ENCODE measurements at places on chromosomes 1 and 21. TPM values are rescaled to one million over a fixed set of nuclear protein-coding genes. Genes with fewer than 3 reads are reported as not detected.

DNA sequence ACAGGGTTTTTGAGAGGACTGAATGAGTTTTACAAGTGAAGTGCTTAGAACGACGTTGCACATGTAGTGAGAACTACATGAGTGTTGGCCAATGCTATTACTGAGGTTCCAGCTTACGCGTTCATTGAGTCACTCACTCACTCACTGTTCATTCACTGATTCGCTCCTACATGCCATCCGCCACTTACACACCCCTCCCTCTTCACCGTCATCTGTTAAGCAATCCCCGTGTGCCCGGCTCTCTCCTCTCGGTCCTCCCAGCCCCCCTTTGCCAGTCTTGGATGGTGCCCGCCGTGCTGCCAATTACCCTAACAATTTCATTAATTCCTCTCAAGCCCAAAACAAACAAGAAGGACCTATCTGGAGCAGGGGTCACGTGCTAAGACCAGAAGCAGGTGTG lies 27.3 kb upstream of the EPHA2 start:
- DNase-seq = no peak

DNA sequence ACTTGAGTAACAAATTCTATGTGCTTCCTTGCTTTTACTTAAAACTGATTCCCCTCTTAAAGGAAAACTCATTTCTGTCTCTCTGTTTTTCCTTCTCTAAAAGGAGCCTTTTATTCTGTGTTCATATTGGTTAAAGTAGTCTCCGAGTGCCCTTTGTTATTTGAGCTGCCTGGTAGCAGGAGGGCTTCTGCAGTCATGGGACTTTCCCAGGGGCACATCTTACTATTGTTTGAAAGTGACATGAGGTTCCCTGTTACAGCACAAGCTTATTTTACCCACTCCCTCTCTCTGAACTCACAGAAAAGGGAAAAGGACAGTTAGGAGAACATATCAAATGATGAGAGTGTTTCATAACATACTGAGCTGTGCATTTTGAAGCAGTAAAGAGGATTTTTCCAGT lies 58.1 kb upstream of the ANGPTL1 start:
- DNase-seq = no peak

GRCh38 chr1:199851439-199852140 lies 175.9 kb upstream of the NR5A2 start:
- DNase-seq = no peak

GRCh38 chr1:69747207-69747606 lies 179.5 kb downstream of the LRRC7 start:
- no peak for DNase-seq

DNA sequence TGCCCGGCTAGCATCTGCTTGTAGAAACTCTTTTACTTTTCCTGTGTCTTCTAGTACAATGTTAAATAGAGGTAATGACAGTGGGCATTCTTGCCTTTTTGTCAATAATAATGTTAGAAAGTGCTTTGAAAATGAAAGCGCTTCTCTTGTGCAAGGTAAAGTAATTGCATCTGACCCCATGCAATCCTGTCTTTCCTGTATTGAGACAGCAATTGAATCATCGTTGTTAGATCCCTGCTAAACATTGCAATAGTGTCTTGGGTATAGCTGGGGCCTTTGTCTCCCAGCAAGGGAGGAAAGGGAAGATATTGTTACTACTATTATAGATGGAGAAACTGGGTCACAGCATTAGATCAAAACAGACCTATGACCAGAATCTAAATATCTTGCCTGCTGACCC lies 80.9 kb downstream of the TLR5 start:
- no peak for DNase-seq

DNA sequence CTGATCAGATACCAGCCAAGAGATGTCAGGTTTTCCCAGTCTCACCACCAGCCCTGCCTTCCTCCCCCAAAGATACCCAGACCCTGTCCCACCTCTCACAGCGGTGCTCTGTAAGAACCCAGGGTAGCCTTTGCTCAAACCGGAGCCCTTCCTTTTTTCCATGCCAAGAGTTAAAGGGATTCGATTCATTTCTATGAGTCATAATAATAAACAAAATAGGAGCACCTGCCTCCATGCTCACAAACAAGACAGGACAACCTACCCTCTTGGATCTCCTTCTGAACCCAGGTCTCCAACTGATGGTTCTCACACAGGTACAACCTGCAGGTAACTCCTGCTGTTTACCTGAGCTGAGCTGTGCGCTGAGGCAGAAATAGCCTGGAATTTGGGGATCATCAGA lies 5.9 kb upstream of the ATP1A2 start:
- DNase-seq = no peak

- no peak for DNase-seq
These were observed 2.0 kb upstream of the PERM1 start for GRCh38 chr1:983798-984475.

GRCh38 chr1:222712253-222713090 lies at the start of the genes AIDA and BROX:
Gene AIDA, minus strand, starts transcription at chr1:222712491. Its CDS starts 174 bp downstream, at chr1:222712317.
Gene BROX, plus strand, starts transcription at chr1:222712564. Its CDS starts 3,136 bp downstream, at chr1:222715700.
- peak; percentile 92 for DNase-seq

- DNase-seq = no peak
These were observed 42.4 kb downstream of the TNFSF4 start for GRCh38 chr1:173164686-173165085.

GRCh38 chr1:157069601-157070000 lies 24.1 kb upstream of the ARHGEF11 start:
- no peak for DNase-seq

- DNase-seq = no peak
These were observed 3.7 kb downstream of the OLIG1 start for GRCh38 chr21:33073636-33074035.

DNA sequence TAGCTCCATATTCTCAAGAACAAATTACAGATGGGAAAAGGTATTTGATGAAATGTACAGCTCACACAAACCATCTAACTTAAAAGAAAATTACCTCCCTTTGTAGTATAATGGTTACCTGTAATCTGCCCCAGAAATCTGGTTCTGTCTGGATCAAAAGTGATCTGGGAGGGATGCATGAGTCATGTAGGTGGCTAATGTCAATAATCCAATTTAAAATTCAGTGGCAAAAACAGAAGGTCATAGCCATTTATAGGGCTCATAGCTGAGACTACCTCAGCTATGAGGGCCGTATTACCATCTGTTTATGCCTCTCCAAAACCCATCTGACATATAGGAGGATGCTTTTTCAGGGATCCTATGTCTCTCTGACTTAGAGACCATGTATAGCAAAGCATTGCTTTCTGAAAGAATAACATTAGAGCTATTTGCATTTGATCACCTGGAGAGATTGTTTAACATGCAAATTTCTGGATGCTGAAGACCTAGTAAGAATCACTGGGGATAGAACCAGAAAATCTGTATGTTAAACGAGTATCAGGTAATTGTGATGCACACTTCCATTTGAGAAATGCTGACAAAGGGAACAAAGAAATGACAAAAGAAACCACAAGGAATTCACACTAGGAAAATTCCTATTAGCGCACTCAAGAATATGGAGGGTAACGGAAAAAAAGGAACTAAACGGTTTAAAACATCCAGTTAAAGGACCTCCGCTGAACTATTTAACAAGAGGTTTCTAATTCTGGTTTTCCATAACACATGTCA lies 17.6 kb downstream of the PAXBP1 start:
- DNase-seq = no peak

DNA sequence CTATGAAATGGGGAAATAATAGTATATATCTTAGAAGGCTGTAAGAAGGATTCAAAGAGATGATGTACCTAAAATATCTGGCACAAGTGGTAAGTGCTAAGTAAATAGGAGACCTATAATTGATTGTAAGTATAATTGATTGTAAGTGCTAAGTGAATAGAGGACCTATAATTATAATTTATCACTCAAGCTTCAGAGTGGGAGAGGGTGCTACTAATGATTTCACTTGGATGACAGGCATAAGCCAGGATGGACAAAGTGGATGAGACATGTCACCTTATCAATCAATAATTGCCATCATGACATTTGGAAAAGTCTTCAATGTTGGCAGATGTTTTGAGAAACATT lies 11.2 kb downstream of the RCAN1 start:
- DNase-seq = no peak

- no peak for DNase-seq
These were observed 248.6 kb downstream of the TBX15 start for GRCh38 chr1:118739501-118739900.

- no peak for DNase-seq
These were observed 29.4 kb downstream of the HMGB4 start for GRCh38 chr1:33893147-33893830.

DNA sequence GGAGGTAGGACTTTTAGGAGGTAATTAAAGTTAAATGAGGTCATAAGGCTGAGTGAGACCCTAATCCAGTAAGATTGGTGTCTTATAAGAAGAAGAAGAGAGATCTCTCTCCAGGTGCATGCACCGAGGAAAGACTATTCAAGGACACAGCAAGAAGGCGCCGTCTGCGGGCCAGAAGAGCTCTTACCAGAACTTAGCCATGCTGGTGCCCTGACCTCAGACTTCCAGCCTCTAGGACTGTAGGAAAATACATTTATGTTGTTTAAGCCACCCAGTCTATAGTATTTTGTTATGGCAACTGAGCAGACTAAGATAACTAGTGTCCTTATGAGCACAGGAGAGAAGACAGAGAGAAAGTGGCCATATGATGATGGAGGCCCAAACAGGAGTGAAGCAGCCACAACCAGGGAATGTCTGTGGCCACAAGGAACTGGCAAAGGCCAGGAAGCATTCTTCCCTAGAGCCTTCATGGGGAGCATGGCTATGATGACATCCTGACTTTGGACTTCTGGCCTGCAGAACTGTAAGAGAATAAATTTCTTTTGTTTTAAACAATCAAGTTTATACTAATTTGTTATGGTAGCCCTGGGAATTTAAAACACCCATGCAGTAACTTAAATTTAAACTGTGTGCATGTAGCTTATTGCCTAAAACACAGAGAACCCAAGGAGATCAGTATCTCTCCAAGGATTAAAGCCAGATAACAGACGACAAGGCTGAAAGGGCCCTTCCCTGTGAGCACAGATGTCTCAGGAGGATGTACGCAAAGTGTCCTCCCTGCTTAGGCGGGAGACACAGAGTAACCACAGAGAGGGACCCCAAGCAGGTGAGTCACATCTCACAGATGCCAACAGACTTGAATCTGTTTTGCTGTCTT lies 9.9 kb upstream of the CD58 start:
- DNase-seq = no peak

Gene CFHR3
- polyA plus RNA-seq = 0.24 TPM

Gene DNAI4
- 17.9 TPM for polyA plus RNA-seq

Gene DENND4B
- polyA plus RNA-seq = 49.5 TPM

Gene YBEY
- polyA plus RNA-seq = 22.4 TPM

Gene KIF26B
- 39.3 TPM for polyA plus RNA-seq

Gene EDN2
- 3.1 TPM for polyA plus RNA-seq

Gene FGR
- 1.9 TPM for polyA plus RNA-seq

Gene ID3
- polyA plus RNA-seq = 378 TPM

Measured in renal pelvis (tissue), 12 donors.